CD4-positive, alpha-beta T cell treated with Interleukin-15 for 4 hours (primary cell): ENCODE measurements at places on chromosomes 16 and 17.

DNA sequence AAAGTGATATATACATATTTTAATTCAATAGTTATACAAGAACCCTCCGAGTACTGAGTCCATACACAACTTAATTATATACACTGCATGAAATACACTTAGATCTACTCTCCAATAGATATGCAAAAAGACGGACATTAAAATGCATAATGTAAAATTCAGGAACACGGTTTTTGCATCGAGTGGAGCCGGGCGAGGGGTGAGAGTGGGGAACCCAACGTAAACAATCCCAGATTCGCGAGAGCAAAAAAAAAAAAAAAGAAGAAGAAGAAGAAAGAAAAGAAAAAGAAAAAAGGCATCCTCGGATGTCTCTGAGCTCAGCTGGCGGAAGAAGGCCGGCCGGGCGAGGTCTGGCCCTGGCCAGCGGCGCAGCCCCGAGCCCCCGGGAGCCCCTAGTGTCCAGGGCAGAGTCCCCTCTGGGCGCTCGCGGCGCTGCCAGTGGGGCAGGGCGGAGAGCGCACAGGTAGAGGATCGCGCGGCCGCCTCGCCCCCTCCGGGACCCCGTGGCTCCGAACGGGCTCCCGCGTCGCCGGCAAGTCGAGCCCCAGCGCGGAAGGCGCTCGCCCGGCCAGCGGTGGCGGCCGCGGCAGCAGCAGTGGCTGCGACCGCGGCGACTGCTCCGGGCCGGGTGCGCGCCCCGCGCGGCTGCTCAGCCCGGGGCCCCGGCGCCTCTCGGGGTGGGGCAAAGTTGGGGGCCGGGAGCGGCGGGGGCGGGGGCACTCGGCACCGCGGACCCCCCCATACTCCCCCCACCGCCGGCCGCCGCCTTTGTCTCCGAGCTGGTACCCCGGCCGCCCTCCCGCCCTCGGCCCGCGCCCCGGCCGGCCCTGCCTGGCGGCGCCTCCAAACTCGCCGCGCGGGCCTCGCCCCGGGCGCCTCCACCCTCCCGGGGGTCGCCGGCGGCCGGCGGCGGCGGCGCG, 9.6 kb upstream of the ZFHX3 start:
- no peak for DNase-seq

GRCh38 chr16:89442588-89442987, 47.8 kb downstream of the ANKRD11 start:
- no peak for DNase-seq

- DNase-seq, result no peak
Measured at GRCh38 chr16:57058291-57058861, 34.0 kb upstream of the CPNE2 start.

- no peak for DNase-seq
Measured at GRCh38 chr16:71670537-71670936, 44.6 kb downstream of the MARVELD3 start.
